CD4-positive, alpha-beta T cell treated with Interleukin-17A for 4 hours (primary cell): ENCODE measurements at places on chromosomes 16 and 17.

- no peak for DNase-seq
Observed at GRCh38 chr16:23232806-23233205, 50.3 kb downstream of the SCNN1G start.

DNA sequence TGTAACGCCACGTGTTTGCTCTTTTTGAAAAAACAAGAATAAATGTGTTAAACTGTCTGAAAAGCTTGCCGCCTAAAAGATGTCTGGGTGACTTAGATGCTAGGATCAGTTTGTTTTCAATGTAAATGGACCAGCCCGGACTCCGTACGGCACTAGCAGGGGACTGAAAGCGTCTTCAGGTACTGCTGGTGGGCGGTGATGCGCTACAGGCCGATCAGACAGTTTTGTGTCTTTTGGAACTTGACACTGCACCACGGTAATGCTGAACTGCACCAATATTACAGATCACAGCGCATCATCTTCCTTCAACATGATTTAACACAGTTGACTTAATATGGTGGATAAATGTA, 727 bp upstream of the MBTPS1 start:
- no peak for DNase-seq

DNA sequence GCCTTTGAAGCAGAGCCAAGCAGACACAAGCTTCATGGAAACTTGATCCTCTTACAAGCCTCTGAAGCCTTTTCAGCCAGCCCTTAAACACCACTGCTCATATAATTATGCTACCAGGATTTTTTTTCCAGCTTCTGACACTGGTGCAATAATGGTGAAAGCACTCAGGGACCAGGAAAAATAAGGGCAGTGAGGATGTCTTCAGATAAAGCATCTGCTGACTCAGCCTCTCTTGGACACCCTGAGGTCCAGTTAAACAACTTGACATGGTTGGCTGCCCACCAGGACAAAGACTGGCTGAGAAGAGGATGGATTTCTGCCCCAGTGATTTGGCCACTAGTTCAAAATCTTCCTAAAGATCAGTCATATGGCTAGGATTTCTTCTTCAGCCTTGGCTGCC, 124.2 kb upstream of the N4BP1 start:
- DNase-seq: no peak

GRCh38 chr17:74945543-74945942, 9.8 kb downstream of the OTOP3 start:
- no peak for DNase-seq

DNA sequence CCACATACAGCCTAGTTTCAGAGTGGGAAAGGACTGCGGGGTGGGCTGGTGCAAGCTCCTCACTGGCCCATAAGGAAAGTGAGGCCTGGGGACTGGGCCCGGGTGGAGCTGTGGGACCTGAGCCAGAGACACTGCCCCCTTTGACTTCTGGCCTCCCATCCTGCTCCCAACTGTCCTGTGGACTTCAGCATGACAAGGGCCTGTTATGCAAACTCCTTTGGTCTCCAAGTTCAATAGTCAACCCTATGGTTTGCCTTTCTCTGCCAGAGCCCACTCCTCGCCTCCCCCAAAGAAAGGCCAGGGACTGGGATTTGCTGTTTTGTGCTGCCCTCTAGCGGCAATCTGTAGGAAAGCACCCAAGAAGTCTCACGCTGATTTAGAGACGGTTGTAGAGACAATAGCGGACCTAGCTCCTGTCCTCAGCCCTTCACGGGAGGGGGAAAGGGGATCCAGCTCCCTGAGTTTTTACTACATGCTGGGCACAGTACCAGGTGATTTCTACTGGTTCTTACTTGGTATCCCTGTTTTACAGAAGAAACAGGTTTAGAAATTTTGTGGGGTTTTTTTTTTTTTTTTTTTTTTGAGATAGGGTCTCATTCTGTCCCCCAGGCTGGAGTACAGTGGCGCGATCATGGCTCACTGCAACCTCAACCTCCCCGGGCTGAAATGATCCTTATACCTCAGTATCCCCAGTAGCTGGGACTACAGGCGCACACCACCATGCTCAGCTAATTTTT, 1.2 kb upstream of the TLCD3B start:
- peak; percentile 68 for DNase-seq

DNA sequence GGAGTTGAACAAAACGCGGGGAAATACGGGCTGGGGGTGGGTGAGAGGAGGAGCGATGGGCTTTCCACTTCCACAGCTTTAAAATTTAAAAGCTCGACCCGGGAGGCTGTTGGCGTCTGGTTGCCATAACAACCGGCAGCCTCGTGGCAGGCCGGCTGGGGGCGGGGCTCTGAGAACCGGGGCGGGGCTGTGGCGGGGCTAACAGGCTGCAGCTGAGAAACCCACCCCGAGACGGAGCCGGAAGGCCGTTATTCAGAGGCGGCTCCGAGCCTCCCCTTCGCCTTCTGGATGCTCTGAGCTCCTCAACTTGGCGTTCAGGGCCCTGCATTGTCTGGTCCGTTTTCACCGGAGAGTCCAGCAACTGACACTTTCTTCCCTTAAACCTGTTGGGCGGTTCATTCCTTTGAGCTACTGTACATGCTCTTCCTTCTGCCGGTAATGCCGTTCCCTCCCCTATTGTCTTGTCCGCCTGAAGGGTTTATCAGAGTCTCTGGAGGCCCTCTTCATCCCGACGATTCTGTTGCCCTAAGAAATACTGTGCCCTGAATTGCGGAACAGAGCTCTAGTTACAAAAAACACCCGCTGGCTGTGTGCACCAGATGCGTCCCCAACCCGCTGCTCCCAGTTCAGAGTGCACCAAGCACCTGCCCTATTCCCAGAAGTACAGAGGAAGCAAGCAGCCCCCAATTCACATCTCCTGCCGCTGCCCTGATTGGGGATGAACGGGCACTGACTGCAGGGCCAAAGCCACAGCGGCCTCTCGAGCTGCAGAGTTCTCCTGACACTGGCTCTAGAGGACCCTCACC, 596 bp downstream of the DNAAF8 start:
- DNase-seq: peak; percentile 98

GRCh38 chr17:57505841-57506773, 239.0 kb downstream of the CCDC182 start:
- no peak for DNase-seq

DNA sequence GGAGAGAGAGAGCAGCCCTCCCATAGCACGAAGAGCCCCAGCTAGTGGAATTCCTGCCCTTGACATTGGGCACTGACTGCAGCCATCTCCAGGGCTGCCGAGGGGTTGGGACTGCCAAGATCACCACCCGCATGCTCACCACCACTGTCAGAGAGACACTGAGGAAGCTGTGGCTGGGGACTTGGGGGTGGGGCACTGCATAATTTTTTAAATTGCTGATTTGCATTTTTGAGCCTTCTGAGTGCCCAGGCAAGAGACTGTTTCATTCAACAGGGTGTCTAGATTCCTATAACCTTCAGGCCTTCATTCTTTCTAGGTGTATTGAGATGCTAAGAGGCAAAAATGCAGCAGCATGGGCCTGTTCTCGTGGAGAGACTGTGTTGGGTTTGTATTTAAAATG, 9.0 kb upstream of the EPX start:
- DNase-seq: no peak

DNA sequence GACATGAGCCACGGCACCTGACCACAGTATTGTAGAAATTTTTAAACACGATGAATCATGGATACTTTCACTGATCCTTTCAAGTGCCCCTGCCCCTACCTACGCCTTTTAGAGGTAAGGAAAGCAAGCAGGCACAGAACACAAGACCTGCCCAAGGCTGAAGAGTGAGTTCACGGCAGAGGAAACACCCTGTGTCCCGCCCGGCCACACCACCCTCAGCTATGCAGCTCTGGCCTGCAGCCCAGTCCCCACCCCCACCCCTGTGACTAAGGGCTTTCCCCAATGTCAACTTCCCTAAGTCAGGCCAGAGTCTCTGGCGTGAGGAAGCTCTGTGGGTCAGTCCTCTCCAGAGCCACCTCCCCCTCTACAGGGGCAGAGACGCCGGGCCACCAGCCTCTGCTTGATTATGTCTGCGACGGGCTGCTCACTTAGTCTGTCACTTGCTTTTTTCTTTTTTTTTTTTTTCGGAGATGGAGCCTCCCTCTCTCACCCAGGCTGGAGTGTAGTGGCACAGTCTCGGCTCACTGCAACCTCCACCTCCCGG, 8.4 kb downstream of the SLC16A5 start:
- DNase-seq: no peak

DNA sequence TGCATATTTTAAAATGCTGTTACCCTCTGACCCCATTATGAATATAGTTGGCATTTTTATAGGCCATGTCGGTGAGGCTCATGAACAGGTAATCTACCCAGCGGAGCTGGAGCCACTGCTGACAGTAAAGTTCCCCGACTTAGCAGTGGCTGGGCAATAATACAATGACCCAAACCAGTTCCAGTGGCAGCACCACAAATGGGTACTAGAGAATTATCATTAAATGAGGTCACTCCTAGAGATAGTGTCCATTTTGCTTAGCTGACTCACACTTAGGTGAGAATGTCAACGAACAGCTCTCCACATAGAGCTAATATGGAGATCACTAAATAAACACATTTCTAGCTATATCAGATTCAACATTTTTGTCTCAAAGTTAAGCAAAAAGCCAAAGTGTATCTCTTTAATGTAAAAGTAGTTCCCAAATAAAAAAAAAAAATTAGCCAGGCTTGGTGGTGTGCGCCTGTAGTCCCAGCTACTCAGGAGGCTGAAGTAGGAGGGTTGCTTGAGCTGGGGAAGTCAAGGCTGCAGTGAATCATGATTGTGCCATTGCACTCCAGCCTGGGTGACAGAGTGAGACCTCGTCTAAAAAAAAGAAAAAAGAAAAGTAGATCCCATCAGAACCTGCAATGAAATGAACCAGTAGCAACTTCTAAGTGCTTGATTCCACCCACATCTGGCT, 7.4 kb downstream of the MYO1D start:
- DNase-seq: no peak

- no peak for DNase-seq
Observed at GRCh38 chr16:86818671-86819532, 240.6 kb downstream of the FOXL1 start.

DNA sequence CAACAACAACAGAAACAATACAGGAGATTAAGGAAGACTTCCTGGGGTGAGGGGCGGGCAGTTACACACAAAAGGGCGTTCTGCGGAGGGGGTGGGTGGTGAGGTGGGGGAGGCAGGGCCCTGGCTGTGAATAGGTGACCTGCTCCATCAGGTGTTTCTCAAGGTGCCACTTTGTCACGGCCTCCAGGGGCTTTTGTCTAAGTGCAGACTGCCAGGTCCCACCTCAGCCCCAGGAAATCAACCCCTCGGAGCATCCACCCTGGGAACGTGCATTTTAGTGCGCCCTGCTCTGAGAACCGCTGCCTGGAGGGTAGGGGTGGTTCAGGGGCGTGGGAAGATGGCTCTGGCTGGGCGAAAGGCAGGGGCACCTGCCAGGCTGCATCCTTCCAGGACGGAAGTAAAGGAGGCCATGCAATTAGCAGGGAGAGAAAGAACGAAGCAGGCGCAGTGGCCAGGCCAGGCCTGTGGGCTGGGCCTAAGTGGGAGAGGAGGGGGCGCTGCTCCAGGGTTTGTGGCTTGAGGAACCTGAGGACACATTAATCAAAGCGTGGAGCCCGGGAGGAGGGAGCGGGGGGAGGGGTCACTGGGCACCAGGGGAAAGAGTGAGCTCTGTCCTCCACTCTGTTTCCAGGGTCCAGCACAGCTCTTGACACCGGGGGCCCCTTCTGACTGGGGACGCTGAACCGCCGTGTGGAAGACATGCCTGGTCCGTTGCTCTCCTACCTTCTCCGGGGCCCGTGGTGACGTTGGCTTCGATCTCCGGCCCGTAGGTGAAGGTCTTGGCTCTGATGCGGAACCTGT, 49.4 kb upstream of the CDC42EP4 start:
- no peak for DNase-seq

GRCh38 chr16:29700253-29700987, 21.4 kb downstream of the QPRT start:
- peak; percentile 87 for DNase-seq

GRCh38 chr17:57985675-57985974, 2.4 kb downstream of the VEZF1 start:
- DNase-seq: no peak

DNA sequence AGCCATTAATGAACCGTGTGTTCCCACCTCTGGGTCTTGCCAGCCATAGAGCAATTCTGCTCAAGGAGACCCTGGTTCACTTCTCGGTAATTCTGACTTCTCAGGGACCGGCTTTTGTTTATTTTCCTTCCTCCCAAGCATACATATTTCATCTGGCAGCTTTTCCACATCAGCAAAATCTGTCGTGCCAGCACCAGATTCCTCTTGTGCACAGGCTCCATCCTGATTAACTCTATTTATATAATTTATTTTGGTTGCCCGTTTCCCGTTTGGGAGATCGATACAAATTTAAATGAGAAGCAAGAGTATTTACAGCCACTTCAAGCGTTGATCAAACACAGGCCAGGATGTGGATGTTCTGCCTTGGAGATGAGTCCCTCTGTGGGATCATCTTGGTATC, 161.9 kb upstream of the XYLT1 start:
- no peak for DNase-seq

- peak; percentile 56 for DNase-seq
Observed at GRCh38 chr16:57601801-57602478, 26.5 kb upstream of the ADGRG1 start.

GRCh38 chr17:1745513-1746020, 2.9 kb downstream of the SERPINF2 start:
- DNase-seq: no peak

- peak; percentile 8 for DNase-seq
Observed at GRCh38 chr17:40399185-40399584, 18.5 kb downstream of the TOP2A start.

DNA sequence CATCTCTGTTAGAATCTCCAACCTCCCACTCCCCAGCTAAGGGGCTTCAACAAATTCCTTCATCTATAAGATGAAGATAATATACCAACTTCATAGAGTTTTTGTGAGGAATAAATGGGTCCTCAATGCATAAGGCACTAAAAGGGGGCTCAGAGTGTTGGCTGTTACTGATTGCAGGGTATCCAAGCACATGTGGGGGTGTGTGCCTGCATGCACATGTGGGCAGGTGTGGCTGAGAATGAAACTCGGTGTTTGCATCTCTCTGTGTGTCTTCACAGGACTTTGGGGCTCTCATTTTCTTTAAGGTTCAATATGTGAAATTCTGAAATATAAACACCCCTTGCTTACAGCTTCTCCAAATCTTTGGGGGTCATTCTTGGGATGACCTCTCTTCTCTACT, 4.1 kb upstream of the PPP1R9B start:
- DNase-seq: no peak

- DNase-seq: no peak
Observed at GRCh38 chr16:17062676-17063075, 408.1 kb downstream of the XYLT1 start.

- no peak for DNase-seq
Observed at GRCh38 chr17:57296231-57296630, 39.9 kb downstream of the MSI2 start.

DNA sequence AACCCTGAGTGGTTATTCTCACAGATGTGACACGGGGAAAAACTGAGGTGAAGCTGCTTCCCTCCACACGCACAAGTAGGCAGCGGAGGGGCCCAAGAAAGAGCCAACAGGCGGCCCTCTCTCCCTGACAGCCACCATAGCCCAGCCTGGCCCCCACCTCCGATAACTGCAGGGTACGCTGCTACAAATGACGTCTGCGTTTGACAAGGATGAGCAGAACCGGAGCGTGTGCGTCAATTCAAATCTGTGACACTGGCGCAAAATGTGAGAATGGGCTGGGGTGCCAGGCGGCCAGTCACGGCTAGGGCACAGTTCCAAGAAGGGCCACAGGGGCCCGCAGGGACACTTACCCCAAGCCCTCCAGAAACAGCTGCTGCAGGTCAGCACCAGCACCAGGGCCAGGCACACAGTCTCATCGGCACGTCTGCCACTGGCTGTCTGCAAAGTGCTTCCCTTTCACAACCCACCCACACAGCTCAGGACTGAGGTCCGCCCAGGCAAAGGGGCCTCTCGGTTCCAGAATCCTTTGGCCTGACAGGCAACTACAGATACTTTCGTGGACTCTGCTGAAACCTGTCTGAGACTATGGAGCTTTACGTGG, 14.4 kb downstream of the AXIN1 start:
- DNase-seq: no peak
